Vagina (tissue), 2 donors: ENCODE measurements at places on chromosomes 13 and 19.

GRCh38 chr19:6818246-6818645 is 45.7 kb downstream of the VAV1 start:
- no peak for DNase-seq
- H3K27me3 ChIP-seq, result no peaks in the 10 kb centered on the region
- no peaks in the 10 kb centered on the region for H3K4me1 ChIP-seq
- no peaks in the 10 kb centered on the region for H3K36me3 ChIP-seq
- H3K27ac ChIP-seq, result no peak overlapping the region
- H3K4me3 ChIP-seq, result no peak overlapping the region

DNA sequence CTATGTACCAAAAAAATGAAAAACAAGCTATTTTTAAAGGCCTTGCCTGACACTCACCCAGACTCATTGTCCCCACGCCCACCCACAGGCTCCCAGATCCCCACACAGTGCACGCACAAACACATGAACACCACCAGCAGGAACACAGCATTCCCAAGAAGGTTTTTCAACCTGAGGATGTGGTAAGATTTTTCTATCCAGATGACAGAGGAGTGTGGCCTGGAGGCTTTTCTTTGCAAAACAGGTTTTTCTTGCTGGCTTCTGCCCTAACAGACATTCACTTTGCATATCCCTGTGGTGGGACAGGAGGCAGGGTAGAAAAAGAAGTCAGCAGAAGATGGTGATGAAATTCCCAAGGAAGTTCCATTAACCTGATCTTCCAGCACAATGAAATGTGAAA is 97.8 kb downstream of the KLF12 start:
- H3K27me3 ChIP-seq, result no peaks in the 10 kb centered on the region
- H3K4me1 ChIP-seq, result peaks cover 6% of the 10 kb centered on the region
- no peaks in the 10 kb centered on the region for H3K36me3 ChIP-seq
- no peak overlapping the region for H3K4me3 ChIP-seq
- no peak for DNase-seq
- H3K27ac ChIP-seq, result no peak overlapping the region

GRCh38 chr19:12092956-12093355 is 28.4 kb downstream of the ZNF844 start:
- H3K27ac ChIP-seq, result peak overlapping the region; percentile 79
- peak overlapping the region; percentile 51 for H3K4me3 ChIP-seq
- no peak for DNase-seq
- no peaks in the 10 kb centered on the region for H3K36me3 ChIP-seq

DNA sequence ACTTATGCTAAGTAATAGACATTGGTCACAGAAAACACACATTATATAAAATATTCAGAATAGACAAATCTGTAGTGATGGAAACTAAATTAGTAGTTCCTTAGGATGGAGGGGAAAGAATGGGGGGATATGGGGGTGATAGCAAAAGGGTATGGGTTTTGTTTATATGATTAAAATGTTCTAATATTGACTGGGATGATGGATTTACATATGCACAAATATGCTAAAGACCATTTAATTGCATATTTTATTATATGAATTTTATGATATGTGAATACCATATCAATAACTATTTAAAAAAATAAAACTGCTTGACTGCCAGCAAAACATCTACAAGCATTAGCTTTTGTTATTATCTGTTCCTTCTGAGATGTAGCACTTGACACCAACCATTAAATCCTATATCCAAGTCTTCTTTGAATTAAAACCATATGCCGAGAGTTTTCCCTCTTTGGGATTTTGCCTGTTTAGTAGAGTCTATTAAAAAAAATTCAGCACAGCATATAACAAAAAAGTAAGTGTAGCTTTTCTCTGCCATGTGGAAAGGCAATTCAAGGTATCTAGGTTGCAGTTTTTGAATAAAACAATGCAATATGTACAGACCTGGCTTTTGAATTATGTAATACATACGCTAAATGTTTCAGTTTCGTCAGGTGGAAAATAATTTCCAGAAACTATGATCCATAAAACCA is 2584.1 kb upstream of the PCDH20 start:
- no peak overlapping the region for H3K27ac ChIP-seq
- no peak overlapping the region for H3K4me3 ChIP-seq
- no peaks in the 10 kb centered on the region for H3K36me3 ChIP-seq
